Activated T-cell treated with anti-CD3 and anti-CD28 coated beads for 1 hour (primary cell): ENCODE measurements at places on chromosomes 3 and 15.

- no peak for DNase-seq
Observed at GRCh38 chr3:39285332-39285731, 5.5 kb upstream of the CX3CR1 start.

DNA sequence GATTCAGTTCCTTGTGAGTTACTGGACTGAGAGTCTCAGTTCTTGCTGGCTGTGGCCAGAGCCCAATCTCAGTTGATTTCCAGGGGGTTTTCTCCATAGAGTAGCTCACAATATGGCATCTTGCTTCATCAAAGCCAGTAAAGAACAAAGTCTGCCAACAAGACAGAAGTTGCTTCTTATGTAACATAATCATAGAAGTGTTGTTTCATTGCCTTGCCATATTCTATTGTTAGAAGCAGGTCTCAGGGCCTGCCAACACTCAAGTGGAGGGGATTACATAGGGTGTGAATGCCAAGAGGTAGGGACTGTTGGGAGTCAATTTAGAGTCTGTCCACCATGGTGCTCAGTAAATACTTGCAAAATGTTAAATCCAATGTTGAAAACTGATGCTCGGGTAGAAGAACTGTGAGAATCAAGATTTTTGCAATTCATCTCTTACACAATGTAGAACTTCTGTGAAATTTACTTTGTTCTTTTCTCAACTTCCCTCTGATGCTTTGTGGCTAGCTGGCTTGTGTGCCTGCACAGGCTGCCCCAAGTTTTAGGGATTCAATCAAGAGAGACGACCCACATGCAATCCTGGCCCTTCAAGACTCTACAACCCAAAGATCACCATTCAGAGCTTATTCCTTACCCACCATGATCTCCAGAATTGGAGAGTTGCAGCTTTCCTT lies 13.3 kb upstream of the PXYLP1 start:
- DNase-seq: no peak

- DNase-seq: no peak
Observed at GRCh38 chr15:58515807-58516206, 84.0 kb downstream of the LIPC start.

- DNase-seq: no peak
Observed at GRCh38 chr3:51722362-51722761, 15.5 kb downstream of the GRM2 start.

DNA sequence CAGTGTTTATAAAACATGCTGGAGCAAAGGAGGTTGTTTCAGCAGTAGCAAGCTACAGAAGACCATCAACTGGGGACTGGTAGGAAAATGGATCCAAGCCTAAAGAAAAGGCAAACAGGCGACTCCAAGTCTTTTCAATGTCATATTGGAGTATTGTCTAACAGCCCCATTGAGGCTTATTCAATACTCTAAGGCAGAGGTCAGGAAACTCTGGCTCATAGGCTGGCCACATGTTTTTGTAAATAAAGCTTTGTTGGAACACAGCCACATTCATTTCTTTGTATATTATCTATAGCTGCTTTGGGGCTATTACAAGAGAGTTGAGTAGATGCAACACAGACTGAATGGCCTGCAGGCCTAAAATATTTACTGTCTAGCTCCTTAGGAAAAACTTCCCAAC lies 77.5 kb downstream of the RPL22L1 start:
- no peak for DNase-seq

GRCh38 chr15:63449731-63450130 lies 54.7 kb upstream of the USP3 start:
- DNase-seq: no peak

- DNase-seq: no peak
Observed at GRCh38 chr3:11907667-11908660, 61.3 kb upstream of the TAMM41 start.

DNA sequence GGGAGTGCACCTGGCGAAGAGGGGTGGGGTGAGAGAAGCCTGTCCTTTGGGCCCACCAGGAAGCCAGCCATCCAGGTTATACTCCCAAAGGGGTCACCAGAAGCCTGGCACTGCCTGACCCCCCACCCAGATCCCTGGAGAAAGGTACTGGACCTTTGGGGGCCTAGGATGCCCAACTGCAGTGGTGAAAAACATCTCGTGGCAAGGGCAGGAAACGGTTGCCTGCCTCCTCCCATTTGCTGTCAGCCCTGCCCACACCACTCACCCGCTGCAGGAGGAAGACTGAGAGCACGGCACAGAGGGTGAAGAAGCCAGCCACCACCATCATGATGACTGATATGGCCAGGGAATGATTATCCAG lies 2.2 kb upstream of the ULK3 start:
- DNase-seq: peak; percentile 48

DNA sequence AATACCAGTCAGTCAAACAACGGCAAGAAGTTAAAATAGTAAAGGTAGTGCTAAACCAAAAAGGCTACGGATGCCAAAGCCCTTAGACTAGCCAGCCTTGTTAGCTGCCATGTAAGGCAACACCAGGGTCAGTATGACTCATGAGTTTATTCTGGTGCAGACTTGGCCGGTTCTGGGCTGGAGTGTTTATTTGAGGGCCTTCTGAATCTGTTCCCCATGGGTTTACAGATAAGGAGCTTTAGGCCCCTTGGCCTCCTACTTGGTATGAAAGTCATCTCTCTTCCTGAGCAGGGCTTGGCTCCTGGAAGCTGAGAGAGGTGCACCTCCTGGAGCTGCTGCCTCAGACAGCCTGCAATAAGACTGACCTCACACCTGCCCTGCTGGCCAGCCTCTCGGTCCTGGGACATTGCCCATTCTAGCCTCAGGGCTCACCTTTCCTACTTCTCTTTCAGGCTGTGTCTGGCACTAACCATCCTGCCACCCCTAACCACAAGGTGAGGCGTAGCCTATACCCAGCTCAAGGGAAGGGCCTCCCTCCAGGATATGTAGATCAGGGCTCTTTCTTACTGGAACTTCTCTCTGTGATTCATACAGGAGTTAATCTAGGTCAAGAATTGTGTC lies 10.4 kb upstream of the RTP1 start:
- DNase-seq: no peak

GRCh38 chr15:49696433-49696832 lies 75.6 kb downstream of the DTWD1 start:
- DNase-seq: no peak

- no peak for DNase-seq
Observed at GRCh38 chr15:31843426-31844055, 186.8 kb upstream of the CHRNA7 start.

GRCh38 chr3:171700653-171701052 lies 109.6 kb downstream of the PLD1 start:
- DNase-seq: no peak

- no peak for DNase-seq
Observed at GRCh38 chr3:102699819-102700140, 265.0 kb downstream of the ZPLD1 start.

DNA sequence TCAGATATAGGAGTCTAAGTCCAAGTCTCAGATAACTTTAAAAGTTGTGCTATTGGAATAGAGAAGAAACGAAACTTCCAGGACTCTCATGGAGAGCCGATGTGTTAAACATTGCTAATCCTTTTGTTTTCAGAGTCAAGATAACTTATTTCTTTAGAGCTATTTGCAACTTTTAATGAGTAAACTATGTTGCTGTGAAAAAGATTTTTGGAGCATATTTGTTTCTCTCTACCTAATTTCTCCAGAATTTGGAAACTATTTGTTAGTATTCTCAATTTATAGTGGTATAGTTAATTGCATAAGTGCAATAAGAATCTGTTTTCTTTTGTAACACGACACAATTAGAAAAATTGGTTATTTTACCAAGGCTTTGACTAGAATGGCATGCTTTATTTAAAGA lies 588.9 kb downstream of the NTRK3 start:
- DNase-seq: no peak

DNA sequence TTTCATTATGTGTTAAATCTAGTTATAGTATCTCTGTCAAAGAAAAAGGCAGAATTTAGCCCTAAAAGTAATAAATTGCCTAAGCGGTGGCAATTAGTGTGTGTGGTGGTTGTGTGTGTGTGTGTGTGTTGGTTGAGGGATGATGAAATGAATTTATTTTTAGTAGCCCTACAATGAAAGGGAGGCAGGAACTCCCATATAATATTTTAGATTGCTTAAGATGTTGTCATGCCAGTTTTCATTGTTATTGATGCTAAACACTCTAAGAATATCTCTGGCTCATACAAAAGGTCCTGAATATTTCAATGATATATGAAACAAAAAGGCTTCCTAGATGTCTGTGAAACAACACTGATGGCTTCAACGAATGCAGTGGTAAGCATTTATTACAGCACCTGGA lies 140.6 kb upstream of the TBC1D5 start:
- no peak for DNase-seq
